Naive thymus-derived CD8-positive, alpha-beta T cell (primary cell): ENCODE measurements at places on chromosomes 5 and 9. TPM values are rescaled to one million over a fixed set of nuclear protein-coding genes. Genes with fewer than 3 reads are reported as not detected.

DNA sequence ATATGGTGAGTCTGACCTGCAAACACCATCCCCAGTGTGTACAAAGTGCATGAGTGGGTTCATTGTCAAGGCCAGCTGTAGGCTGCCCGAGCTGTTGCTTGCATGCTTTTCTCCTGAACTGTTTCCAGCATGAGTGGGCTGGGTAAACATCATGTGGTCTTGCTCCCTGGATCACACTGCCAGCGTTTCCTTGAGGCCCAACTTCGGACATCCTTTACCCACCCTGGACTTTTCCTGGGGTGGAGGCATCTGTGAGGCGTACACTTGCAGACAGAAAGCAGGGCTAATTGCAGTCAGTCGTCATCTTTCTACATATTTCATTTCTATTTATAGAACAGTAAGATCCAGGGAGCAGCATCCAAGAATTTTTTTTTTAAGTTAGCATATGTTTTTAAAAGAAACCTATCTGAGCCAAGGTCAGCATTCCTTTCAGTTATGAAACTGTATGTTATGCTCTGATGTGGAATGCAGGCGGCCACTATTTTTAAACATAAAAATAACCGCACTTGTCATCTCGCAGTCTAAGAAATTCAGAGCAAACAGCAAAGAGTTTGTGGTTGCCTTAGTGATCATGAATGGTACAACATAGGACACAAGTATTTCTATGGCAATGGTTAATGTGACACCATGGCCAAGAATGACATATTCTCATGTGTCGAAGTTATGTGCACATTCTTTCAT lies 106.5 kb upstream of the DMRT1 start:
- H3K4me3 ChIP-seq: no peak overlapping the region
- no peaks in the 10 kb centered on the region for H3K27me3 ChIP-seq
- H3K27ac ChIP-seq: no peak overlapping the region
- H3K36me3 ChIP-seq: peaks cover 4% of the 10 kb centered on the region
- DNase-seq: no peak

GRCh38 chr5:107869438-107870115 lies 198.8 kb upstream of the EFNA5 start:
- no peaks in the 10 kb centered on the region for H3K4me1 ChIP-seq
- no peak for DNase-seq
- H3K36me3 ChIP-seq: peaks cover 24% of the 10 kb centered on the region
- no peaks in the 10 kb centered on the region for H3K27me3 ChIP-seq

DNA sequence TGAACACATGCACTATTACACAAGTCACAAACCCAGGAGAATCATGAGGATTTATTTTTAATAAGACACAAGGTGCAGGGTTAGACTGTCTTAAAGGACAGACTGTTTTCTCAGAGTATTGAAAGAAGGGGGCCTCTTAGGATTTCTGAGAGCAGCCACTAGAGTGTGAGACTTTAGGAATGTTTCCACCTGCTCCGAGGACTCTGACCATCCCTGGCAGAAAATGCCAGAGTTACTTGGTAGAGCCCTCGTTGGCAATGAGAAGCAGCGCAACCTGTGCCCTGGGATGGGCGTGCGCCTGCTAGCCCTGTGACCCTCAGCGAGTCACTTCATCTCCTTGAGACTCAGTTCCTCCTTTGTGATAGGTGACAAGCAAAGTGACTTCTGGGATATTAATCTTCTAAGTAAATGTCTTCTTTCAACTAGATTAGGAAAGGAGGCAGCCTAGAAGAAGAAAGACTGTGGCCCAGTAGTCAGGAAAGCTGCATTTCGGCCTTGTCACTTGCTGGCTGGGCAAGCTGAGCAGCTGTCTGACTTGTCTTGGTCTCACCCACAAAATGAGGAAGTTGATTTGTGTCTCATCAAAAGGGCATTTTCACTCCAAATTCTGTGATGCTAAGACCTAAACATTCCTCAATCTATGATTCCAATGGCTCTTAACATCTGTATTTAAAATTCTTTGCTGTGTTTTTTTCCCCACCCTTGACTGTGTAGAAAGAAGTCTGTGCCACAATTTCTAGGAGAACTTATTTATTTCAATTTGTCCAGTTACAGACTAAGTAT lies 60.5 kb downstream of the PTCD2 start:
- no peak for DNase-seq
- no peaks in the 10 kb centered on the region for H3K36me3 ChIP-seq
- no peak overlapping the region for H3K4me3 ChIP-seq
- no peaks in the 10 kb centered on the region for H3K27me3 ChIP-seq

- peak overlapping the region; percentile 95 for H3K27ac ChIP-seq
- H3K4me1 ChIP-seq: peaks cover 14% of the 10 kb centered on the region
- H3K36me3 ChIP-seq: no peaks in the 10 kb centered on the region
- DNase-seq: peak; percentile 57
These were observed 11.3 kb upstream of the DIPK1B start for GRCh38 chr9:136700959-136701667.

DNA sequence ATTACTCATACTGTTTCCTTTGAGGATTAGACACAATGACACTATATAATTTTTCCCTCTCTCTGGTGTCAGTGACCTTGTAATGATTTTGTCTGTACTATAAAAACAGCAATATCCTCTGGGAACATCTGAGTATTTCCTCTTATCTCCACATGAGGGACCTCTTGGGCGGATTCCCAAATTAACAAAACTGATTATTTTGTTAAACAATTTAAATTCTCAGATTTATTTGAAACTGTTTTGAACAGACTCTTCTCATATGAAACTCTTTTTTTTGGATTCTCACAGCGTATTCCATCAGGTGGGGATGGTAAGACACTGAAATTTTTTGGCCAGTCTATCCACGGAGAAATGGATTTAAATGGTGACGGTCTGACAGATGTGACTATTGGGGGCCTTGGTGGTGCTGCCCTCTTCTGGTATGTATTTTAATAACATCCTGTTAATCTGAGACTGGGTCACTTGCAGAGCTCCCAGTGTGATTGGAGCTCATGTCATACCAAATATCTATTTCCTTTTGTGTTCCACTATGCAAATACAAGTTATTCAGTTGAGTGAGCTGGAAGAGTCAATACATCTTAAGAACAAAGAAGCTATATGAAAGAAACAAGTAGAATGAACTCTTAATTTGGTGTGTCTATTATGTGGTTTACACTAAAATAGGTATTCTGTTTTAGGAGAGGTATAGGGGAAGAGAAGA lies 73.8 kb upstream of the ITGA2 start:
- peaks cover 11% of the 10 kb centered on the region for H3K4me1 ChIP-seq
- no peak overlapping the region for H3K27ac ChIP-seq
- peak overlapping the region; percentile 71 for H3K4me3 ChIP-seq
- H3K36me3 ChIP-seq: no peaks in the 10 kb centered on the region

DNA sequence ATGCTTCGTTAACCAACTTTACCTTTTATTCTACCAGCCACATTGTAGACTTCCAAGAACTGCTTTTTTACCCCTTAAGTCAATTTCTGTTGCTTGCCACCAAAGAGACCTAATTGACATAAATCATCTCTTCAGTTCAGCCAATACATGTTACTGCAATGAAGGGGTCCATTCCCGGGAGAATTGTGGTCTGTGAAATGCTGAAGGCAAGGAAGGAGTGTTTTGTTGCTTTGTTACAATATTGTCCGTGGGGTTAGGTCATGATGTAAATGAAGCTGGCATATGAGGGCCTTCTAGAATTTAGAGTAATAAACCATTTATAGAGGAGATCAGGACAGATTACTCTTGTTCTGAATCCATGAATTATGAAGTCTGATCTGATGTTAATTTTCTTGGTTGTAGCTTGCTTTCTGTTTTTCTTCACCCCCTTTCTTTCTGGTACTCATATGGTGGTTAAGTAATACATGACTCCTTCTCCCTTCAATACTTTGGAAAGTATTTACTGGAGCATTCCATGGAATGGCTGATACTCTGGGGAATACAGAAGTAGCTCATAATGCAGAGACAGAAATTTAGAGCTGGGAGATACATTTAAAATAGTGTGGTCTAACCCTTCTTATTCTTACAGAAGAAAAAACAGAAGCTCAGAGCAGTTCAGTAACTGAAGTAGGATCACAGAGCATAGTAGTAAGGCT lies 297.0 kb upstream of the CLINT1 start:
- no peak overlapping the region for H3K4me3 ChIP-seq
- H3K4me1 ChIP-seq: no peaks in the 10 kb centered on the region
- peaks cover 18% of the 10 kb centered on the region for H3K27me3 ChIP-seq
- H3K27ac ChIP-seq: no peak overlapping the region
- DNase-seq: no peak
- no peaks in the 10 kb centered on the region for H3K36me3 ChIP-seq

- H3K36me3 ChIP-seq: no peaks in the 10 kb centered on the region
- no peak overlapping the region for H3K4me3 ChIP-seq
- H3K27me3 ChIP-seq: peaks cover 15% of the 10 kb centered on the region
- H3K27ac ChIP-seq: no peak overlapping the region
- DNase-seq: no peak
- H3K4me1 ChIP-seq: no peaks in the 10 kb centered on the region
These were observed 144.9 kb downstream of the CEP120 start for GRCh38 chr5:123278284-123278683.

- peaks cover 11% of the 10 kb centered on the region for H3K4me1 ChIP-seq
- no peaks in the 10 kb centered on the region for H3K36me3 ChIP-seq
- no peak overlapping the region for H3K27ac ChIP-seq
- no peaks in the 10 kb centered on the region for H3K27me3 ChIP-seq
- H3K4me3 ChIP-seq: no peak overlapping the region
- DNase-seq: no peak
These were observed 274.8 kb upstream of the PANK3 start for GRCh38 chr5:168853972-168854371.

- H3K27ac ChIP-seq: no peak overlapping the region
- DNase-seq: no peak
- H3K36me3 ChIP-seq: no peaks in the 10 kb centered on the region
These were observed 138.1 kb upstream of the DMRT1 start for GRCh38 chr9:703392-703791.

DNA sequence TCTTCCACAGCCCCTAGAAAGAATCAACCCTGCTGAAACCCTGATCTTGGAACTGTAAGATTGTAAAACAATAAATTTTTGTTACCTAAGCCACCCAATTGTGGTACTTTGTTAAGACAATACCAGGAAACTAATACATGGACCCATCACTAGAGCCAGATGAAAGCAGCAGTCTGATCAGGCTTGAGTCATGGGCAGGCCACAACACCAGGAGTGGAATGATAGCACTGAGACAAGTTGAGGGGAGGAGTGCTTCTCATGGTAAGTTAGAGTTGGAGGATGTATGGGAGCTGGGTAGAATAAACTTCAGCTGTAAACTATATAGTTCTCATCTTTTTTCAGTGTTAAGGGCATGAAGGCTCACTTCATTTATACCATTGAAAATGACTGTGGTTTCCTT lies 164.4 kb upstream of the OR13F1 start:
- H3K4me1 ChIP-seq: no peaks in the 10 kb centered on the region
- DNase-seq: no peak
- peaks cover 3% of the 10 kb centered on the region for H3K27me3 ChIP-seq
- no peak overlapping the region for H3K4me3 ChIP-seq

DNA sequence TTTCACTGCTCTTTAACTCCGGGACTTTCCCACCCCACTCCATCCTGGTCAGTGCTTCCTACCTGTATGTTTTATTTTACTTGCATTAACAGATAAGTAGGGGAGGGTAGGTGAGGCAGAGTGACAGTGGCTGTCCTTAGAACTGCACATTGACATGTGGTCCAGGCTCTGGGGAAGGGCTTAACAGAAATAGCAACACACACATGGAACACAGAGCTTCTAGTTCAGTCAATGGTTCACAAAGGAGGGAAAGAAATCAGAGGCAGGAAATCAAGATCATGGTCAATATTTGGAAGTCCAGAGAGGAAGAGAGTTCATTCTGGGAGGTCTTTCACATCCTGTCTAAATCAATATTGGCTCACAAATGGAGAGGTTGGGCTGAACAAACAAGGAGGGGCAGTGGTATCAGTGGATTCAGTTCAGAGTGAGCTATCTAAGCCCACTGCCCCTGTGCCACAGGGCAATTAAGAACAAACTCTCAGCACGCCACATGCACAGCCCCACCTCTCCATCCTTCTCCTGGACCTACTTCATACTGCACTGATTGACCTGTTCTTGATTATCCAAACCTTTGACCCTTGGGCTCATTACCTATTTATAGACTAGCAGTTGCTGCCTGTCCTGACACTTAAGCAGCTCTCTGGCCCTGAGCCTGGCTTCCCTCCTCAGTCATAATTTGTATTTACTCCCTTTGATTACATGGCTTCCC lies 6.2 kb upstream of the VPS13A start:
- peaks cover under 1% of the 10 kb centered on the region for H3K4me1 ChIP-seq
- DNase-seq: no peak
- H3K4me3 ChIP-seq: no peak overlapping the region
- H3K27me3 ChIP-seq: no peaks in the 10 kb centered on the region
- no peaks in the 10 kb centered on the region for H3K36me3 ChIP-seq

DNA sequence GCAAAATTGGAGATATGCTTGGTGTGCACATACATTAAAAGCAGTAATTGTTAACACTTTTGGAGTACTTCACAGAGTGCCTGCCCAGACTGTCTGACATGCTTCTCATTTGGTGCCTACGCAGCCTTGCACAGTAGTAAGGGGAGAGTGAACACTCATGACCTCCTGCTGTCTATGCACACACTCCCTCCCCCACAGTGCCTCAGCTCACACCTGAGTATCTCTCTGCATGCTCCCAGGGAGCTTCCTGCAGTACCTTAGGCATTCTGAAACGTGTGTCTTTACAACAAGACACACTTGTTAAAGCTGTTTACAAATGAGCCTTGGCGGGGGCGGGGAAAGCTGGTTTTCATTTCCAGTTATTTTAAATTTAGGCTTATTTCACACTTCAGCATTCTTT lies 18.0 kb downstream of the MAP3K1 start:
- DNase-seq: no peak
- no peaks in the 10 kb centered on the region for H3K27me3 ChIP-seq
- peak overlapping the region; percentile 43 for H3K27ac ChIP-seq
- H3K4me1 ChIP-seq: peaks cover 42% of the 10 kb centered on the region
- no peaks in the 10 kb centered on the region for H3K36me3 ChIP-seq

DNA sequence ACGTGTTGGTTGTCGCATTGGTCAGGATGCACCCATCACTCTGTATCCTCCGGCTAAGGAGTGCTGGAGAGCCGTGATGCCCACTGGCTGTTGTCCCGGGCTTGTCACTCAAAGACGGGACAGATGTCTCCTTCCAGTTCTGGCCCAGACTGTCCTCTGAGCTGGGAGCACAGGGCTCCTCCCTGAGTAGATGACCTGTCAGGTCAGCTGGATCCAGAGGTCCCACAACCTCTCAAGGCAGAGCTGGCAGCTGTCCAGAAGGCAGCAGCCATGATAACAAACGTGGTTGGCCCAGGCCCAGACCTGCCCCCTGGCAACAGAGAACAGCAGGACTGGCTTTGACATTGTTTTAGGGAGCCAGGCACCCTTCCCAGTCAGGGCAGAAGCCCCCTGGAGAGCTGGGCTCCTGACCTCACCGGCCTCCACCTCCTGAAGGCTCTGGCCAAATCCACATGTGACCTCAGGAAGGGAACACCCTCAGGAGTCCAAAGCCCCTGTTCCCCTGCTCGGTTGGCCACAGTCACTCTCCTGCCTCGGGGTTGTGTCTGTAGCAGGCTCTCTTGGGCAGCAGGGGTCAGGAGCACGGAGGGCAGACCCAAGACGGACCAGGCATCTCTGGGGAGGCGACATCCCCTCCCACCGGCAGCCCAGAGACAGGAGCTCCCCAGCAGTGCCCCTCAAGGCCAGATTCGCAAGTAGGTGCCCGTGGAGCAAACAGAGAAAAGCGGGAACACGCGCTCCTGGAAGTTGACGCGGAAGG lies 10.3 kb downstream of the TRIM7 start:
- H3K27me3 ChIP-seq: no peaks in the 10 kb centered on the region
- no peaks in the 10 kb centered on the region for H3K36me3 ChIP-seq
- H3K4me1 ChIP-seq: peaks cover 19% of the 10 kb centered on the region
- H3K27ac ChIP-seq: no peak overlapping the region
- no peak overlapping the region for H3K4me3 ChIP-seq

The FAM151B gene
- total RNA-seq: 0.26 TPM

The ECSCR gene
- total RNA-seq: not detected
